ENCODE measurements at places on chromosomes 3 and 15.

GRCh38 chr3:149247008-149247710 is 25.5 kb upstream of the CP start:
- no peak for DNase-seq

DNA sequence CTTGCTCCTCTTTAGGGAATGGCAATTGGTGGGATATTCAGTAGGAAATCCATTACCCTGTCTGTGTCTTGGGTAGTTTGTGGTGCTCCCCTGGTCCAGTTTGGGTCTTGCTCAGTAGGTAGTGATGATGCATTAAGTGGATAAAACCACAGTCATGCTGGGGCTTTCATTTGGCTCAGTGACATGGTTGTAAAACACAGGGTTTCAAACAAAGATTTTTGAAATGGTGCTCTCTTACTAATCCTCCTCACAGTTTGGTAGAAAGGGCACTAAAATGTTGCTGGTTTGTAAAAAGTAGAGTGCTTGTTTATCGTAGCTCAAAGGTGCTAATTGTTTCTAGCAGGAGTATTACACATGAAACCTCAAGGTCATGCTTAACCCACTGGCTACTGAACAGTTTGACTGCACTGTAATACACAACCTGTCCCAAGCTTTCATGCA is 22.9 kb downstream of the BBX start:
- DNase-seq, result no peak

- DNase-seq, result no peak
Measured at GRCh38 chr15:73982222-73982962, 9.7 kb downstream of the STOML1 start.

DNA sequence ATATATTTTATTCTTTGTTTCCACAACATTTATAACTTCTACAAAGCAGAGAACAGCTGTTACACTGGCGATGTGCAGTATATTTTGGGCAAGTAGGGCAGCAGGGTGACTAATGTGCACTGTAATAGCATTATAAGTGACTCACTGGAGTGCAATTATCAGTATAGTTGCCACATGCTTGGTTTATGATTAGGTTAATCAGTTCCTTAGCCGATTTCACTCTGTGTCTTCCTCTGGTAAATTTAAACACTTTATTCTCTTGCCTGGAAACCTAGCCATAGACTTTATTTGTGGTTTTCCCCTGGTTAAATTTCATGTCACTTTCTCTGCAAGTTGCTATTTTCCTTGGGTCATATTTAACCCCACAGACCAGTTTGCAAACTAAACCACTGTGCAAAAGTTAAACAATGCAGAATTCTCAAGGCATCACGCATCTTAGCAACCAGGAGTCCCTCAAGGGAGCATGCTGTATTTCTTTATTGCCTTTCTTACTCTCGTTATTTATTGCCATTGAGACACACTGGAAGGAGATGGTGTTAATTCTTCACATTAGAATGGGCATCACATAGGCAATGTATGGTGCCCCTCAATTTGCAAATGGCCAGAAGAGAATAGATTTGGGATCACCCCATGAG is 690.2 kb upstream of the DPPA4 start:
- DNase-seq, result no peak

DNA sequence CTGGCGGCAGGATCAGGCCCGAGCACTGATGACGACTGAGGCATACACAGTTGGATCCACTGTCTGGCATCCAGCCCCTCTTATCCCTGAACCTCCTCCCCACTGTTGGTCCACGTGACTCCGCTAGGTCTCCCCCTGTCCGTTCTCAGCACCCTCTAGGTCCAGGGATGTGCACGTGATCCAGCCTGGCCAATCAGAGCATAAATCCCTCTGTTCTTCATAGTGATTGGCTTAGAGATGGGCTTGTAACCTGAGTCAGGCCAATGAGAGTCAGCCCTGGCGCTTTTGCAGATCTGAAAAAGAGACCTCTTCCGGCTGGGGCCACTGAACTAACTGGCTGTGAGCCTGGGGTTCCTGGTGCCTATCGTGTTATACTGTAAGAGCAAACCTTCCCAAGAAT is 20.5 kb upstream of the IQSEC1 start:
- no peak for DNase-seq

GRCh38 chr3:2929574-2929973 is 180.6 kb downstream of the IL5RA start:
- DNase-seq, result no peak

DNA sequence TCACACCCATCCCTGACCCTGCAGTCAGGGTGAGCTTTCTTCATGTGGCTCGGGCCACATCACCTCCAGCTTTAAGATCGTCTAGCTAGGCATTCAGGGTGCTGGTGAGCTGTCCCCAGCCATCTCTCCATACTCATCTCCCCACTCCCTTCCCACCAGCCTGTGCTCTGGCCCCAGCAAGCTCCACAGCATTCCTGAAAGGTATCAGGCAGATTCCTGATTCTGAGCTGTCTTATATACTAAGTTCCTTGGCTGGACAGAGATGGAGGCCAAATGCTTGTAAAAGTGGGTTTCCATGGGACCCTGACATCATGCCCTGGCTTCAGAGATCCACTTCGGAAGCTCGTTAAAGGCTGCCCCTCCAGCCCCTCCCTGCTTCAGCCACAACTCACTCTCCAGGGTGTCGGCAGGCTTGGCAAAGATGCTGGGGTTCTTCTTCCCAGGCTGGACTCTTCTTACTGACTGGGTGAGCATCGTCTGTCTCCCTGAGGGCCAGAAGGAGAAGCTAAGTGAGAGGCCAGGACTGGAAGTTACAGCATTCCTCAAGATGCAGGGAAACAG is 3.9 kb downstream of the CILP start:
- no peak for DNase-seq

DNA sequence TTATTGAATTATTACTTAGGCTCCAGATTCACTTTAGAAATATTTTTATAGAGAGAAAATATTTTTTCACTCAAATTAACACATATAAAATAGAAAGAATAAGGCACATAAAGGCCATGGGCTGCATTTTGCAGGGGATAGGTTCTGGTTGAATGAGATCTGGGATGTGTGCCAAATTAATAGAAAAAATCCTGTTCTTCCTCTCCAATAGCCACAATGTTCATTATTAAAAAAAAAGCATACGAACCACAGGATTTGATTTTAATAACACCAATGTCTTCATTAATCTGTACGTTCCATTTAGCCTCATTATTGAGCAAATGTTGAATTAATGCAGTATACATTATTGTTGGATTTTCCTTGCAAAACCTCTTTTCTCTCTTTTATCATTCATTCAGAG is 622.8 kb upstream of the AGTR1 start:
- no peak for DNase-seq

DNA sequence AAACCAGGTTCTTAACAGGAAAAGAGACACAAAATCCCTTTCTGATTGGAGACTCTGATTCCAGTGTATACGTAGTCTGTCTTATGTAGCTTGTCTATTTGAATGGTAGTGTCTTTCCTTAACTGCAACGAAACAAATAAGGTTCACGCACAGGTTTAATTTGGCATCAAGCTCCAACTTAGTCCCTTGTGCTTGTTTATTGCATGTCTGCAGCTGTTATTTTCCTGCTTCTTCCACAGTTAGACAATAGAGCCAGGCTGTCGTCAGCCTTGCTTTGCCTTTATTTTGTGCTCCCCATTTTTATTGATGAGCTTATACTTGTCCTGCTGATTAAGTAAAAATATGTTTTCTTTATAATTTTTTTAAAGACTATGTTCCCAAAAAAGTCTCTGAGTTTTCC is 152.7 kb upstream of the CDIN1 start:
- no peak for DNase-seq

- DNase-seq, result no peak
Measured at GRCh38 chr3:158108445-158108985, 1.4 kb upstream of the RSRC1 start.

- DNase-seq, result no peak
Measured at GRCh38 chr3:84440291-84440690, 518.5 kb upstream of the CADM2 start.

- DNase-seq, result no peak
Measured at GRCh38 chr3:41224120-41224806, 25.0 kb downstream of the CTNNB1 start.

DNA sequence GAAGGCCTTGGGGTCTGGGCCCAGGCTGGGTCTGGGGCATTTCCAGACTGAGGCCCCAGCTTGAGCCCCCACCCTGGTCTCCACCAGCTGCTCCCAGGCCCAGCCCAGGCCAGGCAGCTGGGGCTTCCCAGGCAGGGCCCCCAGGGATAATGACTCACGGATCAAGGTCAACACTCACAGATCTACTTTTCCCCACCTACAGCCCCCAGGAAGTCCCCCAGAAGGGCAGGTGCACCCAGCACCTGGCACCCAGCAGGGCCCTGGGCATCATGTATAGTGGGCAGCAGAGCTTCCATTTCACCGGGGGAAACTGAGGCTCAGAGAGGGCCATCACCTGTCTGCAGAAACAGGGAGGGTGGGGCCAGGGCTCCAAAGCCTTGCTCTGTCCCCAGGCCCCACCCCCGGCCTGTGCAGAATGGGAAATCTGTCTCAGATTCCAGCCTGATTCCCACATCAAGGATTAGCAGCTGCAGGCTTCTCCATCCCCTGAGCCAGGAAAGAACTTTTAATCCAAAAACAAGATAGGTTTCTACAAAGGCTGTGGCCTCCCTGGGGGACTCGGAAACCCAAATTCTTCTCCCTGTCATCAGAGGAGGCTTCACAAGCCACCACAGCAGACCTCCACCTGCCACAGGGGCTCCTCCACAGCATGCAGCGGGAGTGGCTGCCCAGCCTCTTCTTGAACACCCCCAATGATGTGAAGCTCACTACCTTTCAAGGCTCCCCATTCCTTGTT is 49.8 kb downstream of the IQSEC1 start:
- DNase-seq, result no peak
